MG63 (cell line): ENCODE measurements at places on chromosomes 13 and 19.

DNA sequence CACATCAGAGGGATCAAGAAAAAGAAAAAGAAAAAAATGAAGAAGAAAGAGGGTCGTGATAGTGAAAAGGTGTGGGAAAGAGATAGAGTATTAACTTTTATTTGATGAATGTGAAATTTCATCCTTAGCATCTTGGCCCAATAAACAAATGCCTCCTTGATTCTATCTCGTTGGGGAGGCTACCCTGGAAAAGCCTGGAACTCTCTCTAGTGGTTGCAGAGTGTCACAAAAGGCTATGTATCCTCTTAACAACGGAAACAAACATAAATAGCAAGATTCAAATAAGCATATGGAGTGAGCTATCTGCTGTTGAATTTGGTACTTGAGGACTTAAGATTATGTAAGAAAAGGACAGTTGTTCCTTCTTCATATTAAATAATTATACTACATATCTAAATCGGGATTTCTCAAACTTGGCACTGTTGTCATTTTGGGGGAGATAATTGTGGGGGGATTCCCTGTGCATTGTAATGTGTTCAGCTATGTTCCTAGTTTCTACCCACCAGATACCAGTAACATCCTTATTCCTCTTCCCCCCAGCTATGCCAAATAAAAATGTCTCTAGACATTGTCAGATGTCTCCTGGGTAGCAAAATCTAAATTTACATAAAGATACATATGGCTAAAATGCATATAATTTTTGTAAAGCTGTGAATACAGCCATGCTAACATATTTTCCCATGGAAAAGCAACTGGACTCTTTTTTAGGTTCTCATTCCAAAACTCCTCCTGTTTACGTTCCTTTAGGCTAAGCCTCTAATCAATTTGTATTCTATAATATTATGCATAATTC is 557.2 kb downstream of the DCT start:
- DNase-seq, result no peak

DNA sequence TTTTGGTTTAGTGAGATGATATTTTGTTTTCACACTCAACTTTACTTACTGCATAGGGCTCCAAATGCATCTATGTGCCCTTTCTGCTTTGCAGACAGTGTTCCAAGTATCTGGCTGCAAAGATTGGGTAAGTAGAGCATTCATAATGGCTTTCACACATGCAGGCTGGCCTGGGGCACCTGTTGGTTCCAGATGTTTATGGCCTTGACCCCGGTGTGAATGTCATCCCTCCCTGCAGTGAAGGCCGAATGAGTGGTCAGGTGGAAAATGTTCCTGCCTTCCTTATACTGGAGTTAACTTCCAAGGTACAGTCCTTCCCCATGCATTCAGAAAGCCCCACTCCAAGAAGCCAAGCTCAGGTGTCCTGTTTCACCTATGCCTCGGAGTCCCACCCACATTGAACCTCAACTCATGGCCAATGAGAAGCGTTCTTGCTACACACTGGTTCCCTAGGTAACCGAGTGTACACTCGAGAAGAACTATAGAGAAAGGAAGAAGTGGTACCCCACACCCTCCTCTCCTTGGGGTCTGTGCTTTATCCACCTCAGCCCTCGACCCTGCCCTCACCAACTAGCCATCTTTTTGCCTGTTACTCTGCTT is 23.0 kb upstream of the ZNF536 start:
- DNase-seq, result no peak

DNA sequence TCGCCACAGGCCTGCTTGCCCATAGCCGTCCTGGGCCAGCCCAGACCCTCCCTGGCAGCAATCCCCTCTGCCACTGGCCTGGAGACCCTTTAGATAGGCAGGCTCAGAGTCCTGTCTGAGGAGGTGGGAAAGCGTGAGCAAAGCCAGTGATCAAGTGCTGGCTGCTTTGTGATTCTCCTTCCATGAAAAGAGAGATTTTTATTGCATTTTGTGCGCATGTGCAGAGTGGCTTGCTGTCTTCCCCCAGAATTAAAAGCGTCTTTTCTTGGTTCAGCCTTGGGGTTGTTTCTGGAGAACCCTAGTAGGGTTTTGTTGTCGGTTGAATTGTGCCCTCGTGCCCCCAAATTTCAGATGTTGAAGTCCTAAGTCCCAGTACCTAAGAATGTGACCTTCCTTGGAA is 44.9 kb upstream of the DCT start:
- DNase-seq, result no peak

GRCh38 chr19:17394891-17395415 is 957 bp upstream of the CCDC194 start:
- peak; percentile 76 for DNase-seq

DNA sequence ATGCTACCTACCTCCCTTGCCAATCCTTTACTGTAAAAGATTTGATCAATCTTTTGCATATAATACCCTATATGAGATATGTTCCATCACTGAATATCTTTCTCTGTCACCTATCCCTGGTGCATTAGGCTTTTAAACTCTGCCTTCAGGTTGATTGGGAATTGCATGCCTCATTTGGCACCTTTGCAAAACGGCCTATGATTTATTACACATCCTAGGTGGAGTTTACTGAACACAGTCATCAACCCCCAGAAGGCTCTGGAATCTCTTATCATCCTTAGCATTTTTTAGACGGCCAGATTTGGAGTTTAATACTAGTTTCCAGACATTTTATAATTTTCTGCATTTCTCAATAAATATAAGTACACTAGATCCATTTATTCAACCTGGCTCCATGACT is 448.4 kb upstream of the SLC10A2 start:
- DNase-seq, result no peak

GRCh38 chr19:661427-662196 is 1.4 kb downstream of the RNF126 start:
- DNase-seq, result no peak
